T follicular helper cell (primary cell): ENCODE measurements at places on chromosomes 4 and X.

GRCh38 chrX:69932323-69932722, 117.4 kb downstream of the AWAT2 start:
- no peak for DNase-seq

GRCh38 chrX:39335513-39336235, 534.4 kb downstream of the MID1IP1 start:
- DNase-seq: no peak

DNA sequence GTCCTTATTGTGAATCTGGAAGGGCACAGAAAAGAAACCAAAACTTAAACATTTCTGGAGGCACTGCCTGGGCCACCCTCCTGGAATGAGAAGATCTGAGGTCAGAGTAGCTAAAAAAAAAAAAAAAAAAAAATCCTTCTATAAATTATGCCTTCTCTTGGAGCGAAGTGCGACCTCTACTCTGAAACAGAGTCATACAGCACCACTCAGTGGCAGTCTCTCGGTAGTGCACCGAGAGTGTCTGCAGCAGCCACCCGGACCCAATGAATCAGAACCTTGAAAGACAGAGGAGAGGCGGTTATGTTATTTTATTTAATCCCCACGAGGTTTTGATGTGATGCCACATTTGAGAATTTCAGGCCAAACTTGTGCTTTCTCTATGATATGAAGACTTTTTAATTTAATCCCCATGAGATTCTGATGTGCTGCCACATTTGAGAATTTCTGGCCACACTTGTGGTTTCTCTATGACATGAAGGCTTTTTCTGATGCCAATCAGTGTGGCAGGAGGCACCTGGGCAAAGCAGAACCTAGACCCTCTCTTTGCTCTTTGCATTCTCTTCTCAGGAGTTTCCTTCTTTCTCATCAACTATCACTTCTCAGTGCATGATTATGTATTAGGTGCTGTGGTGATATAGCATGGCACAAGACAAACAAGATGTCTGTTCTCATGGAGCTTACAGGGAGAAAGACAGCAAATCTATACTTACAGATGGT, 5.6 kb upstream of the CT47C1 start:
- no peak for DNase-seq

- DNase-seq: no peak
Observed at GRCh38 chr4:128573781-128574508, 235.6 kb upstream of the JADE1 start.

- no peak for DNase-seq
Observed at GRCh38 chrX:31320740-31321139, 248.9 kb upstream of the FTHL17 start.

- no peak for DNase-seq
Observed at GRCh38 chr4:172698256-172698655, 470.4 kb upstream of the GALNT7 start.

GRCh38 chr4:39348371-39349315, 17.5 kb downstream of the RFC1 start:
- no peak for DNase-seq

DNA sequence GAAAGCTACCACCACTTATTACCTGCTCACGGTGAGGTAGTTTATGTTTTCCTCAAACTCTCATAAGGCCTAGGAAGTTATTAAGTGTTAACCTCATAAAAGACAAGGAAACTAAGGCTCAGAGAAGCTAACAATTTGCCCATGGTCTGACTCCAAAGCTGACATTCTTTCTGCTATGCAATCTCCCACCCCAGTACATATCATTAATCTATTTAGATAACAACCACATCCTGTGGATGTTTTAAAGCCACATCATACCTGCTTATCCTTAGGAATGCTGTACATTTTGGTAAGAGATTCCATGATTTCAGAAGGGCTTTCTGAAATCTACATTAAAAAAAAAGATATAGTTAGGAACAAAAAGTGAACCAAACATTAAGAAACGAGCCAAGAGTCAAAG, 55.4 kb downstream of the HUWE1 start:
- no peak for DNase-seq

- DNase-seq: no peak
Observed at GRCh38 chr4:35644591-35644990, 599.7 kb downstream of the ARAP2 start.

GRCh38 chr4:112343330-112344080, 46.3 kb downstream of the ALPK1 start:
- no peak for DNase-seq

GRCh38 chr4:172009446-172010230, 196.4 kb downstream of the GALNTL6 start:
- no peak for DNase-seq

GRCh38 chr4:1369479-1370079, 22.6 kb downstream of the UVSSA start:
- no peak for DNase-seq

DNA sequence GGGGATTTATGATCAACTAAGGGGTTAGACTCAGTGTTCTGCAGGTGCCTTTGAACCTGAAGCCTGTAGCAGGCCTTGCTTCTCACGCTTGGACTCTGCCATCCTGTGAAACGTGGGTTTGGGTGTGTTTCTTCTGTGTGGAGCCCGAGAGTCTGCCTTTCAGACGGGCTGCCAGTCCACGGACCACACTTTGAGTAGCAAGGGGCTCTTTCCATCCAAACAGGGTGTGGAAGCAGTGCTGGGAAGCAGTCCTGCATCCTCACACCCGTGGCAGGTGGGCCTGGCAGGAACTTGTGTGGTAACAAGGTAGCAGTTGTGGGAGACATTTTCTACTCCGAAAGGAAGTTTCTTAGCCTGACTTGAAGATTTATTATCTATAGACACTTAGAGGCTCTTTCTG, 22.7 kb downstream of the RGS12 start:
- DNase-seq: no peak

GRCh38 chrX:48498374-48498809, 10.4 kb upstream of the PORCN start:
- no peak for DNase-seq

GRCh38 chr4:39559626-39560025, 32.4 kb upstream of the UGDH start:
- DNase-seq: no peak

DNA sequence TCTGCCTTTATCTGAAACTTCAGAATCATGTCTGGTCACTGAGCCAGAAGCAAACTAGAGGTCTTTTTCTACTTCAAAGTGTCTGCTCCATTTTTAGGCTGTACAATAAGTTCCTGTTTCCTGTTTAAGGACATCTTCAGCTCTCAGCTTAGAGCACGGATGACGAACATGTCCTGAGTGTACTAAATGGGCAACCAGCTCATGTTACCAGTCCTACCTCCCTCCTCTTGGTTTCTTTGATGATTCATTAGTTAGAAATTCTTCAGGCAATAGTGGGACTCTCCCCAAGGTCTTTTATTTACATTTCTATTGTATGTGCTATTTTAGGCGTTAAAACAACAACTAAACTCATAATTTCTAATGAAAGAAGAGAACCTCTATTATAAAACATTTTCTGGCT, 58.0 kb downstream of the ENPEP start:
- DNase-seq: no peak

DNA sequence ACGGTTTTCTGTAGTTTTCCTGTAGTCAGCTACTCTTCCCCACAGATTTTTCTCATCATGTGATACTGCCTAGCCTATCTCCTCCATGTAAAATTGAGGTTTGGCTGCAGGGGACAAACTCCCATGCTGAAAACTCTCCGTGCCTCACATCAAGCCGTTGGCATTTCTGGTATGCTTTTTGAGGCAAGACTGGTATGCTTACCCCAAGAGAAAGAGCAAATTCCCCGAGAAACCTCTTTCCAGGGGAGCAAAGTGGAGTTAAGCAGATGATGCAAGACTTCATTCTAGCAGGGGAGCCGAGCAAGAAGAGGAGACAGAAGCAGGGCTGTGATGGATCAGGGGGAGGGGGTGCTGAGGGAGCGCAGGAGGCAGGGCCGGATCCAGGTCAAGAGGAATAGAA, 4.8 kb downstream of the SOWAHD start:
- DNase-seq: no peak

GRCh38 chrX:66009231-66009845, 30.5 kb downstream of the VSIG4 start:
- DNase-seq: no peak

DNA sequence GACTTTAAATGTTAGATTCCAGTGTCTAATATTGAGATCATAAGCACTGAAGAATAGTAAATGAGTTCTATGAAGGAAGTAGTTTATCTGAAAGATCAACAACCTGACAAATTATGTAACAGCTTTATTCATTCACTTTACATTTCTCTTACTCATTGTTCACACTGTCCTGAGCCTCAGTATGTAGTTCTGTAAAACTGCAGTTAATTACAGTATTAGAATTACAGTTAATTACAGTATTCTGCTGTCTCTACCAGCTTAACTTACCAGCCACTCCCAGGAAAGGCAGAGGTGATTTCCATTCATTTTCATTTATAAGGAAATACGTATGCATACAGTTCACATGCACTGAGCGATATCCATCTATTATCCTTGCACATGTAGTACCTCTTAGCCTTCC, 32.7 kb downstream of the NFKB1 start:
- no peak for DNase-seq

GRCh38 chrX:20309806-20310205, 43.1 kb upstream of the RPS6KA3 start:
- DNase-seq: no peak

GRCh38 chr4:139844057-139844456, 178.4 kb downstream of the MGST2 start:
- no peak for DNase-seq

GRCh38 chrX:124358800-124359383, 12.5 kb downstream of the SH2D1A start:
- DNase-seq: no peak

DNA sequence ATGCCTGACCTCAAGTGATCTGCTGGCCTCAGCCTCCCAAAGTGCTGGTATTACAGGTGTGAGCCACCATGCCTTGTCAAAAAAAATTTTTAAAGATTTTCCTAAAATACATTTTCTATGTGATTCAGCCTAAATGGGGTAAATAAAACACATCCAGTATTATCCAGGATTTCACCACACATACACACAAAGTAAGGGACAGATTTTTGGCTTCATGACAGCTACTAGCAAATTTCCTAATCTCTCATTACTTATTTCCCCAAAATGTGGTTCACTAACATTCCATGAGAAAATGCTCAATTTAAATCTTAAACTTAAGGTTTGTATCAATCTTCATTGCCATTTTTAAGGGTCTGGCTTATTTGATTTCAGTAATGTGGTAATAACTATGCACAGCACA, 348.5 kb upstream of the INTU start:
- no peak for DNase-seq

GRCh38 chr4:16192631-16193518, 33.4 kb downstream of the TAPT1 start:
- DNase-seq: no peak

GRCh38 chr4:150106886-150107285, 28.6 kb downstream of the DCLK2 start:
- DNase-seq: no peak

- DNase-seq: no peak
Observed at GRCh38 chr4:86055898-86056297, 304.0 kb downstream of the MAPK10 start.

DNA sequence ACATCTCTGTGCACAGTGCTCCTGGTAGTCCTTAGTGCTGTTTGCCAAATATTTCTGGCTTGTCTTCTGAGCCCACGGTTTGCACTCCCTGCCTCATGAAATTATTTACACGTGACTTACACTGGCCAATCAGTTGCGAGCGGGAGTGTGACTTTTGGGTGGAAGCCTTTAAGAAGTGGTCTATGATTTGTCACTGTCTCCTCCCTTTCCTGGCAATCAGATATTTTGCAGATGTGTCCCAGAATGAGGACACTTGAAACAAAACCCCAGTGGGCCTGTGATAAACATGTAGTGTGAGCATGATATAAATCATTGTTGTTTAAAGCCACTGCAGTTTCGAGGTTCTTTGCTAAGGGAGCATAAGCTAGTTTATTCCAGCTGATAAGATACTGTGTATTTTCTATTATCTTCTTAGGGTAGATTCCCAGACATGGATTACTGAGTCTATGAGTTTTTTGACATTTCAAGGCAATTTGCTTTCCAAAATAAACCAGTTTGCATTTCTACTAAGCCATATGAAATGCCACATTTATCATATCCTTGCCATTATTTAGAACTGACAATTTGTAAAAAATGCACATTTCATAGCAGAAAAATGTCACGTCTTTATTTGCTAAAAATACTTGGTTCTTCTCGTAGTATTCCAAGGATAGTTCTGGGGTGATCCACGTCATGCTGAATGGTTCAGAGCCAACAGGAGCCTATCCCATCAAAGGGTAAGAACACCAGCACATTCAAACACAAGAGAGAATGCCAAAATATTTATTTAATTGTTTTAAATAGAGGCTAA, 12.0 kb downstream of the BST1 start:
- DNase-seq: no peak

- DNase-seq: no peak
Observed at GRCh38 chr4:95551653-95552052, 2.9 kb upstream of the UNC5C start.

GRCh38 chrX:30593440-30594200, 16.1 kb upstream of the TASL start:
- peak; percentile 1 for DNase-seq

DNA sequence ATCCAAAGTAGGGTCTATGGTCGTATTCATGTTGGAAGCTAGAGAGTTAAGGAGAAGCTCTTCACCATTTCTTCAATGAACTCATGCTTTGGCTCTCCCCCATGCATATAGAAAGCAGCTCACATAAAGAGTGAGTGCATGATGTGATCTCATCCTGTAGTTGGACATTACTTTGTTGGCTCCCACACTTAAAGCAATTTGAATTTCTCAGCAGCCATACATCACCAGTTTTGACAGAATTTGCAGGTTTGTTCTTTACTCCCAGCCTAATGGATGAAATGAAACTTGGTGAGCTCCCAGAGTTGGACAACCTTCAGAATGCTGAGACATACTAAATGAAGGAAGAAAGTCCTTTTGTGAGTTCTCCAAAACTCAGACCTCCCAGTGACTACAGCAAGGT, 613.5 kb downstream of the IQCM start:
- DNase-seq: no peak

- no peak for DNase-seq
Observed at GRCh38 chrX:434946-435345, 48.2 kb upstream of the PPP2R3B start.

DNA sequence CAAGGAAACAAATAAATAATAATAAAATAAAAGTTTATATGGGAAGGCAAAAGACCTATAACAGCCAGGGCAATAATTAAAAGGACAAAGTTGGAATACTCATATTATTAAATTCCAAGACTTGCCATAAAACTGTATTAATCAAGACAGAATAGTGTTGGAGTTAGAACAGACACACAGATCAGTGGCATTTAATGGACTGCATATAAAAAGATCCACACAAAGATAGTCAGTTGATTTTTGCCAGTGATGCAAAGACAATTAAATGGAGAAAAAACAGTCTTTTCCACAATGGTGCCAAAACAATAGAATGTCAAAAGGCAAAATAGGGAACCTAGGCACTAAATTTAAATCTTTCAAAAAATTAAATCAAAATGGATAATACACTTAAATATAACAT, 587.1 kb upstream of the GRIA3 start:
- no peak for DNase-seq

- no peak for DNase-seq
Observed at GRCh38 chr4:5852523-5853202, 40.2 kb downstream of the CRMP1 start.

GRCh38 chr4:78671903-78672815, 104.0 kb upstream of the BMP2K start:
- no peak for DNase-seq
